ENCODE measurements at places on chromosomes 1 and 21.
A peak's percentile ranks its signal among the peaks of the same experiment; 100 is the strongest.

DNA sequence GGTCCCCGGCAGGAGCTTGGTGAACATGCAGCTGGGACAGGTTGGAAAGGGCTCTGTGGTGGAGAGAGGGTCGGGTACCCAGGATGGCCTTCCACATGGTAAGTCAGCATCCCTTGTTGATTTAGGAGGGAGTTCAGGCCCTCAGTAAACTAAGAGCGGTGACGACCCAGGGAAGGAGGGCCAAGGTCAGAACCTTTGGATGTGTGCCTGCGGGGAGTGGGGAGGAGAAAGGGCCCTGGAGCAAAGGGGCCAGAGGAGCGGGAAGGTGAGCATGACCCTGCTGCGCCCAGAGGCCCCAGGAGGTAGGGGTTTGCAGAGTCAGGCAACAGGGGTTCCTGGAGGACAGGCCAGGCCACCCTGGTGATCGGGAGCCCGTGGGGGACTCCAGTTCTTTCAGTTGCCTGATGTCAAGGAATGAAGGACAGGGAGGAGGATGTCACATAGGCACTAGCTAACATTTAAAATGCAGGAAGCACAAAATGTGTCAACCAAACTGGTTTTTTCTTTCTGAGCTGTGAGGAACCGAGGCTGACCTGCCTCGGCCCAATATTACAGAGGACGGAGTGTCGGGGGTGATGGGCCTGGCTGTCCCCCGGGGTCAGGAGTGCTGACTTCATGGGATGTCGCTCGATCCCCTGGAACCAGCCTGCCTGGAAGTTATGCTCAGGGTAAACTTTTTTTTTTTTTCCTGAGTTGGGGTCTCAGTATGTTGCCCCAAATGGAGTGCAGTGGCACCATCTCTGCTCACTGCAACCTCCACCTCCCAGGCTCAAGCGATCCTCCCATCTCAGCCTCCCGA lies 117.4 kb upstream of the SLC45A1 start:
- DNase-seq: no peak

- DNase-seq: no peak
Measured at GRCh38 chr1:229412056-229412455, 21.8 kb downstream of the ACTA1 start.

GRCh38 chr21:40902299-40902698 lies 55.3 kb upstream of the DSCAM start:
- DNase-seq: no peak

DNA sequence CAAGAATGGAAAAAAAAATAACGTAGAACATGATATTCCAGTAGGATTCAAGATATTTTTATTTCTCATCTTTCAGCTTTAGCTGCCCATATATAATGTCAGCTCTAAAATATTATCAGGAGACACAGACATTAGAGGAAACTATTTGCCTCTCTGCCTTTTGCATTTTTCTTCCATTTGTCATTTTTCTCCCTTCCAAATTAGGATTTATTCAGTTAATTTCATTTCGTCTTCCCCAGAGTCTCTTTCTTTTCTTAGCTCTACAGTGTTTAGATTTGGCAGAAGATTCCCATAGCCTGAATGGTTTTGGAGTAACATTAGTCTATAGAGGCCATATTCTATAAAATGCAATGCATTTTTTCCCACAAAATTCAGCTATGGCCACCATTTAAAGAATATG lies 5.1 kb upstream of the ENAH start:
- DNase-seq: no peak

- peak; percentile 34 for DNase-seq
Measured at GRCh38 chr1:225877580-225877979, 4.6 kb downstream of the TMEM63A start.

DNA sequence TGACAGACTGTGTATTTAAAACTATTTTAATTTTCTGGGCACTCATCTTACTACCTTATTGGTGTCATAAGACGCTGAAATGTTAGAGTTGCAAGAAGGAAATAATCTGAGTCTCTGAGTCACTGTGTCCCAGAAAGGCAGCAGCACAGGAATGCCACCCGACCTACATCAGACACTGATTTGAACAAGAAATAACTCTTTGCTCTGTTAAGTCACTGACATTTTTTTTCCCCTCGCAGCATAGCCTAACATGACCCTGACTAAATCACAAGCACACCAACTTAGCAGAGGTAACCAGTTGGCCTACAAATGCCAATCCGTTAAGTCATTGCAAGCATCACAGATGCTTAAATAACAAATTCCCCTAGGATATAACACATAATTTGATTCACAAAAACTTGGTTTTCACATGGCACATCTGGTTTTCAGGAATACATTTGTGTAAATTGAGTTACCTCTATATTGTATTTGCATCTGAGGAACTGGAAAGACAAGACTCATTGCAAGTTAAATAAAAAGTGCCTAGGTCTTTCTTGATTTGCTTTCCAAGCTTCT lies 349.1 kb downstream of the SEC16B start:
- no peak for DNase-seq

GRCh38 chr1:212650228-212650627 lies 41.7 kb downstream of the ATF3 start:
- no peak for DNase-seq

DNA sequence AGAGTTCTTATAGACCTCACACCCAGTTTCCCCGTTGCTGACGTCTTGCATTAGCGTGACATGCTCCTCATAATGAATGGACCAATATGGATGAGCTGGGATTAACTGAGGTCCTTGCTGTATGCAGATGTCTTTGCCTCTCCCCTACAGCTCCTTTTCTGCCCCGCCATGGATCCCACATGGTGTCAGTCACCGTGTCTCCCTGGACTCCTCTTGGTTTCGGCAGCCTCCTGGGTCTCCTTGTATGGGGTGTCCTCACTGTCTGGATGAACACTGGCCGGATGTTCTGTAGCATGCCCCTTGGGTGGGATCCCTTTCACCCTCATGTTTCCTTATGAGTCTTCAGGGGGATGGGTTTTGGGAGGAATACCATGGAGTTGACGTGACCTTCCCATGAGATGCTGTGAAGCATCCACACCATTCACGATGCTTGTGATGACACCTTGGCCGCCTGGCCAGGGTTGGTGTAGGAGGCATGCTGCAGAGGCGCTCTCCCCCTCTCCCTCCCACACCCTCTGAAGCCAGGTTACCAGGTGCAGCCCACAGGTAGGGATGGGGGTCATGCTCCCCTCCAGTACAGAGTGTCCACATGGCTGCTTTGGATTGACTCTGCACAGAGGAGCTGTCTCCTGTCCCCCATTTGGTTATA lies 4.4 kb downstream of the GJC2 start:
- no peak for DNase-seq

DNA sequence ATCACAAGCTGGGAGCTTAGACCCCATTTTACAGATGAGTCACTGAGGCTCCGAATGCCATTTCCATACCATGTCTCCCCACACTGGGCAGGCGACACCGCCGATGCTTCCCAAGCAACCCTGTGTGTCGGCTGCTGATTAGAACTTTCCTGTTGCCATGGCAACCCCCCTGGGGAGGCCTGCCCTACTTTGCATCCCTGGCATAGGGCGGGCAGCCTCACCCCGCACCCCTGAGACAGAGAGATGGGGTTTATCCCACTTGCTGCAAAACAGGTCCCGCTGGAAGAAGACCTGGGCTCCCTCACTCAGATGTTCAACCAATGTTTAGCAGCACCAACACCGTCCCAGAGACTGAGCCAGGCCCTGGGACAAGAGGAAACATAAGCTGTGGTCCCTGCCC lies 81.5 kb downstream of the CAMK2N1 start:
- no peak for DNase-seq

- DNase-seq: no peak
Measured at GRCh38 chr21:33238565-33239255, 9.0 kb downstream of the IFNAR2 start.

DNA sequence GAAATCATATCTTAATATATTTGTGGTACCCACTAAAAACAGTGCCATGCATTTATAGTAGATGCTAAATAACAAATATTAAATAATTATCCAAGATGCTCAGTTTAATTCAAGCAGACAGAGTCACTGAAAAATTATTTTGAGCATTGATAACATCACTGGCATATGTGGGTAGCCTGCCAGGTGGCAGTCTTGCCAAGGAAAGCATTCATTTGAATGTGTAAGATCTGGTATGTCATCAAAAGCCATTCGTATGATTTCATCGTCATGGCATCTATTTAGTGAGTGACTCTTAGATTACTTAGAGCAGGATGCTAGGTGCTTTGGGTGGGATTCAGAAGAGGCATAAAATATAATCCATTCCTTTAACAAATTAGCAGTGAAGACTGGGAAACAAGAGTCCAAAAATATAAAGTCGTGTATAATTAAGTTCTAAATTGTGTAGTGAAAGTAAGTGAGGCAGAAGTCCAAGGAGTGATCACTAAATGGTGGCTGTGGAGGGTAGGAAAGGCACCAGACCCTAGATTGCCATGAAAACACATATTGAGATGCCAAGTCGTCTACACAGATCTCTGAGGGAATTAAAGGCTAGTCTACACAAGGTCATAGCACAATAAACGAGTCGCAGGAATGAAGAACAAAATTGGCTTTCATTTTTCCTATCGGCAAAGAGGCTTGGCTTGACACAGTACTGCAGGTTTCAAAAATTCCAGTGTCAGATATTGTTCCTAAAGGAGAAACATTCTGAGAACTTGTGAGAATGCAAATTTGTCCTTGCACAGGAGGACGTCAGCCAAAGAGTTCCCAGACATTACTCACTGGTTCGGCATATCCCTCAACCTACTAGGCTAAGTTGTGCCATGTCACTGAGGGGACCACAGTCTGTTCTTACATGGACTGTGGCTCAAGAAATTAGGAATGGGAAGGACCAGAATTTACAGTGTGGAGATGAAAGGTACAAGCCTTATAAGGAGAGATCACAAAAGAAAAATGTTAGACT lies 130.8 kb downstream of the LYPLAL1 start:
- DNase-seq: no peak

DNA sequence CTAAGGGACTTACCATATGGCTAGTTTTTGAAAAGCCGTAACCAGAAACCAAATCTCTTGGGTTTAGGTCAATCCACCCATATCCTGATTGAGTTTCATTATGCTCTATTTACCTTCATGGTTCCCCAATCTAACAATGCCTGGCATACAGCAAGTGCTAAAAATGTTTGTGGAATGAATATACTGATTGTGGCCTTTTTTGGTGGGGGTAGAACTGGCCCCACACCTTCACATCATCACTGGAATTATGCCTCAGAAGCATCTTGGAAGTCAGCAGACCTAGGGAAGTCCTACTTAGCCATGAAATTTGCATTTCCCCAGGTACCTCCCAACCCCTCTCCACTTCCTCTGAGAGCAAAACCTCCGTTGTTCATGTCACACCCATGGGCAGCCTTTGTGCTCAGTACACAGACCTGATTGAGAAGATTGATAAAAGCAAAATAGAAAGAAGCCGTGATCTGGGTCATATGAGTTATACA lies 17.8 kb upstream of the SLAMF1 start:
- no peak for DNase-seq
